ENCODE measurements at places on chromosomes 5 and 9.

DNA sequence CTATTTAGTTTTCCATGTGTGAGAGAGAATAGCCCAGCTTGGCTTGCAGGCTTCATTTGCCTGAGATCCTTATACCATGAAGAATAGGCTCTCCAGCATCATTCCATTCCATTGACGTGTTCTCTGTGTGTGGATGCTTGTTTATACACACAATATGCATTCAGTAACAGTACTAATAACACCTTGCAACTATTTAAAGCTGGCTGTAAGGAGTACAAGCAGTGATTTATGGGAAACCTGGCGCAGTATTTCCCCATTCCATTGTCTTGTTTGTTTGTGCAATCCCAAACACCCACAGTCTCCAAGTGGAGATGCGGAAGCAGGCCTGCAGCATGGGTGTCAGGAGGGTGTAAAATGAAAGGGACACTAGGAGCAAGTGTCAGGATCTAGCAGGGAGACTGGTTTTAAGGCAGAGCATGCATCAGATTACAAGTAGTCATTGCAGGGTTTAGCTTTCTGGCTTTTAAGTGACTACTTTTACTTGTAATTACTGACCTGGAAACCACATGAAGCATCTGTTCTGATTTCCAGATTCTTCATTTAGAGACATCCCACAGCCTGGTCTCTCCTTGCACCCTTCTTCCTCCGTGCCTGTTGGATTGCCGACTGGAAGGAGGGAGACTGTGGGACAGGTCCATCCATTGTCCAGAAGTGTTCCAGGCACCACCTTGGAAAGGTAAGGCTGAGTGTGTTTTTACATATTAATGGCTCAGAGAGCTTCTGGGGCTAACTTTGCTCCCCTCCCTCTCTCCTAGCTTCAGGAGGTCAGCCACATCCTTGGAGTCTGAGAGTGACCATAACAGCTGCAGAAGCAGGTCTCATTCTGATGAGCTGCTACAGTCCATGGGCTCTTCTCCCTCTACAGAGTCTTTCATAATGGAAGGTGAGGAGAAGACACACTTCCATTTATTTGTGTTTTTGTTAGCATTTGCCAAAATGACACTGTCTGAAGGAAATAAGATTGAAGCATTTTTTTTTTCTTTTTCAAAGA, 241.6 kb downstream of the ARHGEF28 start:
- no peak for DNase-seq

GRCh38 chr5:144598451-144599068, 427.9 kb downstream of the KCTD16 start:
- DNase-seq, result no peak

DNA sequence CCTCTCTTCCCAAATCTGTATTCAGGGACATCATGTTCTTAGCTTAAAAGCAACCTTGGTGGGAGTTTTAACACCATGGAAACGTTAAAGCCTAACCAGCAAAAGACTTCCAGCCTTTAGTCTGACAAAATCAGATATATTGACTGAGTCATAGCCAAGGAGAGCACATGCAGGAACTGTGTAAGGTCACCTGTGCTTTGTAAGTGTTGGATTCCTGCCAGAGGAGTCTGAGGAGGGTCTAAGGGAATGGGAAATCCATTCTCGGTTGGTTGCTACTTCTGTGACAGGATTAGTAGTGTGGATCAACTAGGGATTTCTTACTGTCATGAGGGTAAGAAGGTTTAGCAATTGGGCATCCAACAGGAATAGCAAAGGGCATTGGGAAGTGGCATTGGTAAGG, 142.0 kb upstream of the CHD1 start:
- DNase-seq, result no peak

DNA sequence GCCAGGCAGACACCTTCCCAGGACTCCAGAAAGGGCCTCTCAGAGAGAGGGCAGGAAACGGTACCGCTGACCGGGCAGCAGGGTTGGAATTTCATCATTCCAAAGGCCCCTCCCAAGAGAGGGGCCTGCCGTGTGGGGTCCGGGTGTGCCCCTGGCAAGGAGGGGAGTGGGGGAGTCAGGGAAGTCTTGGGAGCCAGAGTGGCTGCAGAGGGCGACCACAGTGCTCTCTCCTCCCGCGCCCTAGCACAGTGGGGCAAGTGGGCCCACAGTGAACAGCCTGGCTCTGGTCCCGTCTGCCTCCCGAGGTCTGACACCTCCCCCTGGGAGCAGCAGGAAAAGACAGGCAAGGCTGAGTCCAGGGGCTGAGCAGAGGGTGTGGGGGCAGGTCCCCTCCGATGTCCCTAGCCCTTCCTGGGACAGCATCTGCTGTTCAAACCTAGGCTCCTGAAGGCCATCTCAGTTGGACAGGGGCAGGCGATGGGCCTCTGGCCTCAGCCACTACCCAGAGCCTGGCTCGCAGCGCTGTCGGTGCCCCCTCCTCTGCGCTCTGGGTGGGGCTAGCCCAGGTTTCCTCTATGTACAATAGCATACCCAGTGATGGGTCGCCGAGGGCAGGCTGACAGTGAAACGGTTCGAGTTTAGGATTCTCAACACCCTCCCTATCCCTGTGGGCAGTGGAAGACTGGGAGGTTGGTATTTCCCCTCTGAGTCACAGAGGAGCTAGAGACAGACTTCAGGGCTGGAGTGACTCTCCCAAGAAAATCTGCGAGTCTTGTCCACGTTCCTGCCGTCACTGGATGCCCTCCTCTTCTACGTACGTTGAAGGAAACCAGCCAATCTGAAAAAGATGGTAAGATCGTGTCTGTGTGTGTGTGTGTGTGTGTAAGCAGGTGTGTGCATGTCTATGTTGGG, 25.4 kb upstream of the SARDH start:
- DNase-seq, result no peak

GRCh38 chr5:56302027-56302426, 68.9 kb upstream of the ANKRD55 start:
- DNase-seq, result no peak

- no peak for DNase-seq
Observed at GRCh38 chr9:6827439-6828145, 69.8 kb downstream of the KDM4C start.

DNA sequence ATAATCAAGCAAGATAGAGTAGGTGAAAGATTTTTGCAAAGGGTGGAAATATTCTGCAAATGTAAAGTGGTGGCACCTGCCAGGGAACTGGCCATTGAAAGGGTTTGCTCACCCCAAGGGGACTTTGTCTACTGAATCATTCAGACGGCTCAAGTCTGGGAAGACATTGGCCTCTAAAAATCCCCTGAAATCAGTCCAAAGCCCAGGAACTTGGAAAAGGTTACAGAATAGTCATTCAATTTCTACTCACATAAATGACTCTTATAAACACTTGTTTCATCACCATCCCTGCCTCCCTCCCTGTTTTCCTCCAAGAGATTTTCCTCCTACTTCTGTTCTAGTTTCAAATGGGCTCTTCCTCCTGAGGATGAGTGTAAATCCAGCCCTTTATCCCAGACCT, 28.5 kb downstream of the ZNF366 start:
- DNase-seq, result no peak

DNA sequence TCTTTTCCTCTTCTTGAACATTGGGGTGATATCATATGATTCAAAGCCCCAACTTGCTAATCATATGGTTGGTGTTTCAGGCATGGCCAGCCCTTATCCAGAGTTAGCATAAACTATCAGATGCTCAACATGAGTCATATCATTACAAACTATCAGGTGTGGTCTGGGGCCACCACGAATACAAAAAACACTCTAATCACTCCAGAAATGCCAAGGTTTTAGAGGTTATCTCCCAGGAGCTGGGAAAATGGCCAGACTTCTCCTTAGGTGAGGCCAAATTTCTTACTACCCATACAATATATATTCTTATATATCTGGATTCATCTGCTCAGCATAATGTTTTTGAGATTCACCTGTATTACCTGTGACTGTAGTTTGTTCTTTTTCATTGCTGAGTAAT, 210.5 kb downstream of the CCDC171 start:
- no peak for DNase-seq

DNA sequence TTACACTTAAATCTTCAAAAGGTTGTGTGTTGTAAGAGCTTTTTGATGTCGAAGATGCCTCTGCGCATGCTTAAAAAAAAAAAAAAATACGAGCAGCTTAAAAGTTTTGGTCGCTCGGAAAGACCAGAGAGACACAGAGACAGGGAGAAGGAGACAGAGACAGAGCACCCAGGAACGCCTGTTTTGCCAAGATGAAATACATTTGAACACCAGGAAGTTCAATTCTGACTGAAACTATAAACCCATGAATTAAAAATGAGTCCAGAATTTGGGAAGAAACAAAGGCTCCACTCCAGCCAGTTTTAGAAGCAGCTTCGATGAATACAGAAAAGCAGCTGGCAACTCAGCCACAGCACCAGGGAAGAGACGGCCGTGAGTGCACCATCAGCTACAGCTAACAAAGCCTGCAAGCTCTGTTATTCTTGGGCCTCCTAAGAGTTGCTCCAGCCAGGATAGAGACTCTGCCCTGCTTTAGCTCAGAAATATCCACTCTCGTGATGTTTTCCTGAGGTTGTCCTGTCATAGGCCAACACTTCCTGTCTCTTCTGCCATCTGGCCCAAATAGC, 2.5 kb upstream of the ZNF474 start:
- DNase-seq, result no peak

DNA sequence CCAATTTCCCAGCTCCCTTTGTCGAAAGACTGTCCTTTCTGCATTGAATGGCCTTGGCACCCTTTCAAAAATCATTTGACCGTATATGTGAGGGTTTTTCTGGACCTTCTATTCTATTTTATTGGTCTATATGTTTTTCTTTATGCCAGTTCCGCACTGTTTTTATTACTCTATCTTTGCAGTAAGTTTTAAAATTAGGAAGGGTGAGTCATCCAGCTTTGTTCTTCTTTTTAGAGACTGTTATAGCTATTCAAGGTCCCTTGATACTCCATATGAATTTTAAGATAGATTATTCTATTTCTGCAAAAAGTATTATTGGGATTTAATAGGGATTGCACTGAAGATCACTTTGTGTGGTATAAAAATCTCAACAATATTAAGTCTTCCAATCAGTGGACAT, 44.2 kb upstream of the STARD4 start:
- DNase-seq, result no peak

- DNase-seq, result no peak
Observed at GRCh38 chr9:32413424-32413823, 29.0 kb downstream of the ACO1 start.

- no peak for DNase-seq
Observed at GRCh38 chr5:155884041-155884440, 442.9 kb upstream of the SGCD start.

- no peak for DNase-seq
Observed at GRCh38 chr9:105318729-105319191, 74.3 kb downstream of the SLC44A1 start.

DNA sequence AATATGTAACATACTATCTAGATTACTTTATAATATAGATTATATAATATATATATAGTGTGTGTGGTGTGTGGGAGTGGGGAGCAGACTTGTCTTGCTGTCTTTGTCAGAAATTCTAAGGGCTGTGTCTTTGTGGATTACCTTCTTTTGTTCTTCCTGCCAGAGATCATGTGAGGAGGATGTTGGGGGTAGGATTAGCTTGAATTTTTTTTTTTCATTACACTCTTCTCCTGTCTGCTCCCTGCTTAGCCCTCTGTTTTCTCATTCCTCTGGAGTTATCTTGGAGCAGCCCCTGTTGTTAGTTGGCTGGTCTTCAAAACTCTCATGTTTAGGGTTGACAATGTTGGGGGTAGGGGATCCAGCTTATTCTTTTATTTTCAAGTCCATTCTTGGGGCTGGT, 21.0 kb upstream of the C9orf40 start:
- DNase-seq, result no peak

- no peak for DNase-seq
Observed at GRCh38 chr5:143564417-143564816, 160.9 kb upstream of the NR3C1 start.

DNA sequence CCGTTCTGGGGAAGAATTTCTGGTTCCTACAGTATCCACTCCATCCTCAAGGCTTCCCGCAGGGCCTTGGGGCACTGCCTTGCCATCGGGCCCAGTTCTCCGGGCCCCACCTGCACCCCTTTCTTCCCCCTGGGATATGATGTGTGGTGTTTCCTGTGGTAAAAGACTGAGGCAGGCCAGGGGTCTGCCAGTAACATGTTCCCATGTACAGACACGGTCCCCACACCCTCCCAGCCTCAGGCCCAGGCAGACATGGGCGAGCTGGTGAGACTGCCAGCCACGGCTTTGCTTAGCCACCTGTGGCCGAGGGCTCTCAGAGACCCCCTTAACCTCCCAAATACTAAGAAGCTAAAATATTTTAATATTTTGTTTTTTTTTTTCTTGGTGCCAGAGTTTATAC, 46.0 kb downstream of the NDST1 start:
- DNase-seq, result no peak

GRCh38 chr5:132505641-132506040, 15.1 kb upstream of the IRF1 start:
- no peak for DNase-seq

GRCh38 chr9:98990181-98990870, 46.6 kb downstream of the COL15A1 start:
- DNase-seq, result no peak

- DNase-seq, result peak; percentile 10
Observed at GRCh38 chr9:79129865-79130480, 441.8 kb upstream of the TLE4 start.

DNA sequence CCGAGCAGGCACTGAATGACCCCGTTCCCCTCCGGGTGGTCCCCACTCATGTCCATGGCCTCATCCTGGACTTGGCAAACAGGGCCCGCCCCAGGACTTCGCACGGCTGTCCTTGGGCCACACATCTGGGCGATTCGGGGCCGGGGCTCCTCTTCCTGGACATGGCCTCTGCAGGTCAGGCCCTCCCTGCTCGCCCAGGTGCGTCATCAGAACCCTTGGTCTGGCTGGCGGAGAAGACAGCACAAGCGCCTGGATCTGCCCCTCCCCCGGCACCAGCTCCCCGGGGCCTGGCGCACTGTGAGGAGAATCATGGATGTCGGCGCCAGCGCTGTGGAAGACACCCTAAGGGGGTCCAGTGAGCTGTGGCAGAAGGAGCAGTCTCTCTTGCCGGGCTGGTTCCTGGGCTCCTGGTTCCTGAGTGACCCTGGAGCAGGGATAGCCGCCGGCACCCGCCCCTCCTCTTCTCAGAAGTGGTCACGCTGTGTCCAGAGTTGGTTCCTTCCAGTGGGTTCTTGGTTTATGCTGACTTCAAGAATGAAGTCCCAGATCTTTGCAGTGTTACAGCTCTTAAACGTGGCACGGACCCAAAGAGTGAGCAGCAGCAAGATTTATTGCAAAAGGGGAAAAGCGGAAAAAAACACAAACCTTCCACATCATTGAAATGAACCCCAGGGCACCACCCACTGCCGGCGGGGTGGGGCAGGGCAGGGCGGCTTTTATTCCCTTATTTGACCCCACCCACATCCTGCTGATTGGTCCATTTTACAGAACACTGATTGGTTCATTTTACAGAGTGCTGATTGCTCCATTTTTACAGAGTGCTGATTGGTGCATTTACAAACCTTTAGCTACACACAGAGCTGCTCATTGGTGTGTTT, 25.9 kb upstream of the SLC12A7 start:
- DNase-seq, result no peak

DNA sequence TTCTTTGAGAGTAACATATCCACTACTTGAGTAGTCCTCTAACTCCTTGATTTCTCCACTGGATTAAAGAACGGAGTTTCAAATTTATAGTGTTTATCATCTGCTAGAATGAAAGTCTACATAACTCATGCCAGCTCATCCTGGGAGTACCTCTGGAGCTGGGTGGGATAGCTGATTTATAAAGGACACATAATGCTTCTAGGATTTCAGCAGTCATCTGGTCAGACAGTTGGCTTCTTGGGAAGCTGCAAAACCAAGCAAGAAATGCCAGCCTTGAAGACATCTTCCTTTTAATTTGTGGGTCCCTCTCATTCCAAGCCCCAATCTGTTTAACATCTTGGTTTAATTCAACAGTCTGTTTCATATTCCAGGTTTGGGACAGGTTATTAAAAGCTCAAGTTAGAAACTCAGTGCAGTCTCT, 3.2 kb downstream of the GALNT10 start:
- no peak for DNase-seq

GRCh38 chr5:179414459-179415261, 69.4 kb upstream of the ADAMTS2 start:
- no peak for DNase-seq
